CD4-positive, alpha-beta T cell (primary cell): ENCODE measurements at places on chromosomes 1 and 21.

- no peak for DNase-seq
These were observed 105.9 kb downstream of the BCAR3 start for GRCh38 chr1:93575621-93576284.

DNA sequence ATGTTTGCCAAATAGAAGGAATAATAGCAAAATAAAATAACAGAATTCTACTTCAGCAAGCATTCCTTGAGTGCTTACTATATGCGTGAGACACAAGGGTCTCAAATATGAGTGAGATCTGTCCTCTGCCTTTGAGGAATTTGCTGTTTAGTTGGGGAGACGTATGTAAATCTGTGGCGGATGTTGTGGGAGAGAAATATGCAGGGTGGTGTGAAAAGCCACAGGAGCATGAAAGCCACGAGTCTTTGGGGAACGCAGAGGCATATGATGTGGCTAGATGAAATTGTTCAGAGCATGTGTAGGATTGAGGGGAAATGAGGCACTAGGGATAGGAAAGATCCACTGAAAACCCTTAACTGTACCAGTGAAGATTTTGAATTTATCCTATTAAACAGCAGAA lies 244.4 kb downstream of the PBX1 start:
- DNase-seq: no peak

DNA sequence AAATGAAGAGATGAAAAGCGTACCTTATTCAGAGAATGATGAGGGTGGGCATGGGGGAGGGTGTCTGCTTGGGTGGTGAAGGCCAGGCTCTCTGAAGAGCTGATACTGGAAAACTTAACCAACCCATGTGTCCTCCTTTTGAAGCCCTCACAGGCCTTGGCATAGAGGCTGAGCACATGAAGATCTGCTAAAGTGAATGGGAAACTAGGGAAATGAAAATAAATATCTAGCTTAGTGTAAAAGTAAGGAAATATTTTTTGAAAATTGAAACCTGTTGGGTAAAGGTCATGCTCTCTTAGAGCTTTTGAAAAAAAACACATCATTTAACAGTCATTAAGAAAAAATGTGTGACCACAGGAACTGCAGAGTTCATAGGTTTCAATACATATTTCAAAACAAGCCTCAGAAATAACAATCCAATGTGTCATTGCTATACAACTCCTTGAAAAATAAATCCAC lies 40.5 kb upstream of the RALGPS2 start:
- no peak for DNase-seq

- DNase-seq: no peak
These were observed 28.2 kb upstream of the CLSTN1 start for GRCh38 chr1:9852004-9852403.

GRCh38 chr1:182909578-182909977 lies 43.4 kb downstream of the SHCBP1L start:
- no peak for DNase-seq

DNA sequence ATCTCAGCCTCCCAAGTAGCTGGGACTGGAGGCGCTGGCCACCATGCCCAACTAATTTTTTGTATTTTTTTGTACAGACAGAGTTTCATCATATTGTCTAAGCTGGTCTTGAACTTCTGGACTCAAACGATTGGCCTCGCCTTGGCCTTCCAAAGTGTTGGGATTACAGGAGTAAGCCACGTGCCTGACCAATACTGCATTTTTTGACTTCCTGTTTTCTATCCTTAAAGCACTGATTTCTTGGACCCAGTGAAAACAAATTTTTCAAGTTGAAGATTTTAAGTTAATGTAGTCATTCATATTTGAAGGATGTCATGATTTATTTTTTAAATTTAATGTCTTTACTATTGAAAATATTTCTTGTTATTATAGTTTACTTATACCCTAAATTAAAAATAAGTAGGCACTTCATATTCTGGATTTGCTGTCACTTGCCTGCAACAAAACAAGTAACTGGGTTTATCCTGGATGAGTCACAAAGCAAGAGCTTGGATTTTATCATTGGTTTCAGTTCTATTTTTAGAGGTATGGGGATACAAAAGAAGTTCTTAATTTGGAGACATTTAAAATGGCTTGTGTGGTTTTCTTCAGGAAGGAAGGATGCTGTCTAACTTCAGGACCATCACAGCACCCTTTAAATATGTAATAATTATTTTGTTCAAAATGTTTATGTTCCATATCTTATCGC lies 2.2 kb upstream of the VPS45 start:
- DNase-seq: no peak

- DNase-seq: no peak
These were observed 199.3 kb downstream of the TOMM20 start for GRCh38 chr1:234929369-234929768.

DNA sequence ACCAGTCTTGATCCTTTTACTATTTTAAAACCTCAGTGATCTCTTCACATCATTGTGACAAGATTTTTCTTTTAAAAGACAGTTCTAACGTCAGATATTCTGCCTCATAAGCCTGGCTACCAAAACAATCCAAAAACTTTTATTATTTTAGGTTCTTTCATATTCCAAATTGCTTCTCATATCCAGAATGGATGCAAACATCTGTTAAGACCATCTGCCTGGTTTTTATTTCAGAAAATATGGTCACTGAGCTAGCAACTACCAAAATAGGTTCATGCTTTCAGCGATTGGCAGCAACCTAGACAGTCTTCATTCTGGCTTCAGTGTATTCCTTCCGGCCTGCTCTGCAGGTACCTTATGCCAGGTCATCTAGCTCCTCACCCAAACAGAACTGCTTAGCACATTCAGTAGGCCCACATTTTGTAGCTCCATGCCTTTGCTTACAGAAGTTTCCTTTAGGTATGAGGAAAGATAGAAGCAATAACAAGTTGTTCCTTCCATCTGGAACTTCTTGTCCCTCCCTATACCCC lies 59.0 kb upstream of the CACYBP start:
- DNase-seq: no peak

- no peak for DNase-seq
These were observed 7.8 kb downstream of the ETS2 start for GRCh38 chr21:38813547-38813946.

- no peak for DNase-seq
These were observed 69.3 kb downstream of the NKAIN1 start for GRCh38 chr1:31170486-31170735.

GRCh38 chr21:35034203-35034926 lies 14.7 kb downstream of the RUNX1 start:
- DNase-seq: no peak

- no peak for DNase-seq
These were observed 2.1 kb downstream of the CLCC1 start for GRCh38 chr1:108961198-108961597.

- DNase-seq: no peak
These were observed 555.8 kb downstream of the DPYD start for GRCh38 chr1:97365026-97365425.

- DNase-seq: no peak
These were observed 26.5 kb upstream of the CTH start for GRCh38 chr1:70384542-70384941.

DNA sequence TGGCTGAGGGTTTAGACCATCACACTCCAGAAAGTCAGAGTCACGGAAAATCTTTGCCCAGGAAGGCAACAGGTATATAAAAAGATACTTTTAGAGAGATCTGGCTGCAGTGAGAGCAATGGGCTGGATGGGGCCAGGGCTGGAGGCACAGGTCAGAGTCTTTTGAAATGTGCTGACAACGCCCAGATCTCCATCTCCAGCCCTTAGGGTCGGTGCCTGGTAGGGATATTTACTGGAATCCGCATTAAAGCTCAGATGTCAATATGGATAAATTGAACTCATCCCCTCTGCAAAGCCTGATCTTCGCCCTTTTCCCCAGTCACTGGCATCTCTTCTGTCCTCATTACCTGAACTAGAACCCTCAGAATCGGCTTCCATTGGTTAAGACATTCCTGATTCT lies 82.2 kb downstream of the BCAR3 start:
- no peak for DNase-seq

GRCh38 chr1:46447499-46448108 lies 42.0 kb upstream of the DMBX1 start:
- no peak for DNase-seq

- DNase-seq: no peak
These were observed 4.7 kb upstream of the DMBX1 start for GRCh38 chr1:46484783-46485490.

DNA sequence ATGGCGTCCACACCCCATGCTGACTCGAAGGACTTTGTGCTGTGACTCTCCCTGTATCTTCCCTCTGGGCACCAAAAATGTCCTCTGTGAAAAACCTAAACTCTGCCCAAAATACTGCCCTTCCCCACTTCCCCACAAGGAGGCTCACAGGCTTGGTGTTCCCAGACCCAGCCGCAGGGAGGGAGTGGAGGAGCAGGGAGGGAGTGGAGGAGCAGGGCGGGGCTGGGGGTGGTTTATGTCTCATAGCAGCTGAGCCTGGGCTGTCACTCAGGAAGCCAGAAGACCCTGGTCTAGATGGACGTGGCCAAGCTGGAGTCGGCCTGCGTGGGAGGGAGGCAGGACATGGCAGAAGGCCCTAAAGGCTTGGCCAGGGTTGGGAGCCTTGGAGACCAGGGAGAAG lies 461.7 kb downstream of the PTPRU start:
- DNase-seq: no peak

- no peak for DNase-seq
These were observed 96.8 kb downstream of the INTS7 start for GRCh38 chr1:211938561-211938997.

- DNase-seq: no peak
These were observed 582 bp downstream of the TRPM2 start for GRCh38 chr21:44354001-44354405.

DNA sequence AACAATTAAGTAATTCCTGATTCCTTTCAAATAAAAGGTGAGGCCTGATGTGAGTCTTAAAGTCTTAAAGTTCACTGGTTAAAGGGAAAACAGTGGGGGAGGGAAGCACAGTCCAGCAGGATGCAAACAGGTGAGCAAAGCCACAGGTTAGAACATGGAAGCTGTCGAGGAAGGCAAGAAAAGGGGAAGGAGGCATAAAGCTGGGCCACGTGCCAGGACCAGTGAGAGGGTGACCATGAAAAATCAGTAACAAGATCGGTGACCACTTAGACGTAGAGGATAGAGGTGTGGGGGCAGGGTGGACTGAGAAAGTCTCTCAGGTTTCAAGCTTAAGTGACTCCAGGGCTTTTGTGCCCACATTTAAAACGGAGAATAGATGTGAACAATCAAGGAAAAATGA lies 231.3 kb downstream of the SETD4 start:
- no peak for DNase-seq

GRCh38 chr21:31279986-31280385 lies 64.1 kb downstream of the TIAM1 start:
- no peak for DNase-seq

GRCh38 chr1:111825217-111825616 lies 69.5 kb downstream of the DDX20 start:
- DNase-seq: no peak

GRCh38 chr1:77831976-77832711 lies 52.7 kb downstream of the MIGA1 start:
- DNase-seq: no peak

DNA sequence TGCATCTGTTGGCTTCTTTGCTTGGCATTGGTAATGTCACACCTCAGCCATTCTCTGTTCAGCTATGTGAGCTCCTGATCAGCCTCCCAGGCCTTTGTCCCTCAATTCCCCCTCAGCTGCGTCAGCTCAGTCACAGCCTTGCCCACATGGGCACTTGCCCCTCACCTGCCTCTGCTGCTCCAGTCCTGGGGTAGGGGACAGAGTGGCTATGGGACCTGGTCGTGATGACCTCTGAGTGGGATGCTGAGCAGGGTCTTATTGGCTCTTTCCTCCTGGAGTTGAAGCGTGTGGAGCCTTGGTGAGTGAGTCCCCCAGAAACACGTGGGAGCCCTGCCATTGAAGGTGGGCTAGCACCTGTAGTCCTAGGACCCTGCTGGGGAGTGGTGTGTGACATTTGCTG lies 61.4 kb upstream of the TLR5 start:
- no peak for DNase-seq

GRCh38 chr1:46760558-46761166 lies 38.2 kb upstream of the CYP4B1 start:
- no peak for DNase-seq

DNA sequence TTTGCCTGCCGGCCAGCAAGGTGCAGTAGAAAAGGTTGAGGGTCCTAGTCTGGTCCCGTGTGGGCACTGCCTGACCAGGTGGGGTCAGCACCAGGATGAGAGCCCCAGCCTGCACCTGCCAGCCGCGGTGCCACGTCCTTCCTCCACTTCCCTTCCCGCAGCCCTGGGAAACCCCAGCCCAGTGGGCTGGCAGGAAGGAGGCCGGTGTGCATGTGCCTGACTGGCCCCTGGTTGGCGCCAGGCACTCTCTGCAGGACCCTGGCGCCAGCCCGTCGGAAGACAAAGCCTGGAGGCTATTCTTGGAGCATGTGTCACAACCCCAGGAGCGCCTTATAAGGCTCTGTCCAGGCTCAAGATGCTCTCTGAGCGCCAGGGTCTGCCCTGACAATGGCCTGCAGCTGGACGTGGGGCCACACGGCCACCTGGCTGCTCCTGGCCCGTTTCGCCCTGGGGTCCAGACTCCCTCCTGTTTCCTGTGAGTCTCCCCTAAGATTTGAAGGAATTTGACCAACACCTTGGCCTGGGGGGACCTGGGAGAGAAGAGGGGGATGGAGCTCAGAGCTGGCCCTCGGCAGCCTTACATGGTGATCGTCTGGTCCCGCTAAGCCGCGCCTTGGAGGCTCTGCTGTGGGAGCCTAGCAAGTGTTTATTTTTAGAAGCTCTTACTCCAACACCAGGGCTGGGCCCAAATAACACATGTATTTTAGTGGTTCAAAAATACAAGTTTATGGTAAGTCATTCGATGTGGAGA lies 31.9 kb upstream of the POFUT2 start:
- DNase-seq: no peak

- no peak for DNase-seq
These were observed 14.9 kb upstream of the KCNK1 start for GRCh38 chr1:233598891-233599541.

DNA sequence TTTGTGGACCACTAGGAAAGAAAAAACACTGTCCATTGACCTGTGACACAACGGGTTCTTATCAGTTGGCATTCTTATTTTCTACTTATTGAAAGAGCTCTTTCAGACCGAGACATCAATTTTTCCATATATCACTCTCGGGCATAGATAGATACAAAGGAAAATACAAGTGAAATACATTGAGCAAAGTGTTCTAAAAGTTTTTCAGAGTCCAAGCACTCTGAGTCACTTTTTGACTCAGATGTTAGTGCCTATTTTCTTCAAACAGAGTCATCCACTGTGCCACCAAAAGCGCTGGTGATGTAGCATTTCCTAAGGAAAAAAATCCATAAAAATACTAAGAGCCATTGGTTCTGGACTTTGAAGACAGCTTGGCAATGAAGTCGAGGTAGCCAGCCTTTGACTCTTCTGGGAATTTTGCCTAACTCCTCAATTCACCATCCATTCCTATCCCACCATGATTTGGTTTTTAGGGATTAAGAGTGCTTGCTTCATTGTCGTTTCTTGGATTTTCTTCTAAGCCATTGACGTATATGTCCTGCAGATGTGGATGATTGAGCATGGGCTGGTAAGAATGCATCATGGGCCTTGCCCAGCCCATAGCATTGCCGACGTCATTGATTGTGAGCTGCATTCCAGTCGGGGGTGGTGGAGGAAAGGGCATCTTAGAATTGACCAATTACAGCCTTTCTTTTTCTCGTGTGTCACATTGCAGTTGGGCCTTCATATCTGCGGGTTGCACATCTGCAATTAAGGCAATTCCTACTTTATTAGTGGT lies 10.6 kb downstream of the GALNT2 start:
- DNase-seq: no peak
